ENCODE measurements at places on chromosomes 3 and 15. TPM values are rescaled to one million over a fixed set of nuclear protein-coding genes. Genes with fewer than 3 reads are reported as not detected.
A peak's percentile ranks its signal among the peaks of the same experiment; 100 is the strongest.

SI gene
- total RNA-seq = not detected

TM4SF4 gene
- total RNA-seq = 0.13 TPM

SLC24A5 gene
- total RNA-seq = not detected

HIGD1A gene
- total RNA-seq = 123 TPM

EXD1 gene
- not detected for total RNA-seq

GCNT3 gene
- total RNA-seq = 0.36 TPM

CHDH gene
- total RNA-seq = 3.1 TPM

GRCh38 chr3:16658925-16659793, 53.9 kb upstream of the DAZL start:
- no peak overlapping the region for H3K4me3 ChIP-seq
- no peak for DNase-seq
- no peak overlapping the region for H3K27ac ChIP-seq
- no peaks in the 10 kb centered on the region for H3K36me3 ChIP-seq

DNA sequence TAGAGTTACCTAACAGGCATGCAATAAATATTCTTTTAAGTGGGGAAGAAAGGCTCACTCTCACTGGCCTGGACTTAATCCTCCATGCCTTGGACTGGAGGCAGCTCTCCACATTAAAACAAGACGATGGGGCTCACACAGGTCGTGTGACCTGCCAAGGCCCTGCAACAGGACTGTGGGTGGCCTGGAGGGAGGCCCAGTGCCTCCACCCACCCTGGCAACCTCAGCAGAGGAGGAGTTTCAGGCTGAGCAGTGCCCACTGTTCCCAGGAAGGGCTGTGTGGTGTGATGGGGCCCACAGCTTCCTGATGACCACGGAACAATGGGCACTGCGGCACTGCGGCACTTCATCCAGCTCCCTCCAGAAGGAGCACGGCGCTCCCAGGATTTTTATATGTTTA, 5.5 kb downstream of the UROC1 start:
- no peak for DNase-seq
- H3K4me3 ChIP-seq = no peak overlapping the region
- no peaks in the 10 kb centered on the region for H3K36me3 ChIP-seq
- H3K4me1 ChIP-seq = no peaks in the 10 kb centered on the region
- no peaks in the 10 kb centered on the region for H3K27me3 ChIP-seq

DNA sequence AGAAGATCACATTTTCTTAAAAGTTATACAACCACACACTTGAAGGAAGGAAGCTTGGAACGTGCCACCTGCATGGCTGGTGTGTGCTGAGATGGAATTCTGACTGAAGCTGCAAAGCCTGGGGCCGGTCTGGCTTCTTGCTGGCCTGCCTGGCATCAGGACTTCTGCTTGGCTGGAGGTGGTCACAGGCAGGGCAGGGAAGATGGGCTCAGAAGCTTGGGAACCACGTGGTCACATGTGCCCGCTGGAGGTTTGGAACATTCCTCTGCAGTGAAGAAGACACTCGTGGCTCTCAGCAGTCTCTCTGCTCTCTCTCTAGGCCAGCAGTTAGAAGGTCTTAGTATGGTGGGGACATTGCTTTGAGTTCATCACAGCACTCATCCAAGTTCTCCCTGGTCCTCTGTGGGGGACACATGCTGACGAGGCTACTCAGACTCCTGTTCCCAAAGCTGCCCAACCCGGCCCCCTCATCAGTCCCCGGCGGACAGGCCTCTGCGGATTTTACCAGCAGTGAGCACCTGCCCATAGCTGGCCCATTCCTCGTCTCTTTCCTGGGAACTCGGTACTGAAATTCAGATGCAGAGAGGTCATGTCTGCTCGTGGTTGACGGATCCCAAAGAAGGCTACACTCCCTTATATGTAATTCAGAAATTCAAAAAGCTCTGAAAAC, 229.0 kb downstream of the ADAMTS17 start:
- H3K36me3 ChIP-seq = no peaks in the 10 kb centered on the region
- no peak overlapping the region for H3K4me3 ChIP-seq
- DNase-seq = no peak
- no peaks in the 10 kb centered on the region for H3K27me3 ChIP-seq
- H3K27ac ChIP-seq = no peak overlapping the region
- peaks cover 38% of the 10 kb centered on the region for H3K4me1 ChIP-seq

DNA sequence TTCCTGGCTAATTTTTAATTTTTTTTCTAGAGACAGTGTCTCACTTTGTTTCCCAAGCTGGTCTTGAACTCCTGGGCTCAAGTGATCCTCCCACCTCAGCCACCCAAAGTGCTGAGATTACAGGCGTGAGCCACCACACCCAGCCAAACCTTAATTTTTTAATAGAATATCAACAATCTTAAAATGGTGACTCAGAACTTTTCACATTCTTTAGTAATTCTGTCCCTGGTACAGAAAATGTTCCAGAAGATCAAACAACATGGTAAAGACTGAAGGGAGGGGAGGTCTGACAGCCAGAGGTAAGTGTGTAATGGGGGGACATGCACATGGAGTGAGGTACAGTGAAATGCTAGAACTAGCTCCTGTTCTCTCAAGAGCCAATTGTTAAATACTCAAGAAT, 38.2 kb downstream of the DNAH12 start:
- H3K36me3 ChIP-seq = no peaks in the 10 kb centered on the region
- no peak for DNase-seq
- no peak overlapping the region for H3K27ac ChIP-seq
- no peaks in the 10 kb centered on the region for H3K27me3 ChIP-seq
- H3K4me1 ChIP-seq = no peaks in the 10 kb centered on the region

- no peaks in the 10 kb centered on the region for H3K36me3 ChIP-seq
- H3K27ac ChIP-seq = no peak overlapping the region
- peaks cover 72% of the 10 kb centered on the region for H3K27me3 ChIP-seq
- H3K4me3 ChIP-seq = peak overlapping the region; percentile 37
Observed at GRCh38 chr3:198079771-198080520, 119.9 kb downstream of the LMLN start.

GRCh38 chr3:111194048-111194447, 122.4 kb downstream of the NECTIN3 start:
- H3K27me3 ChIP-seq = no peaks in the 10 kb centered on the region
- H3K4me3 ChIP-seq = no peak overlapping the region
- no peaks in the 10 kb centered on the region for H3K4me1 ChIP-seq
- H3K36me3 ChIP-seq = no peaks in the 10 kb centered on the region
- H3K27ac ChIP-seq = no peak overlapping the region

DNA sequence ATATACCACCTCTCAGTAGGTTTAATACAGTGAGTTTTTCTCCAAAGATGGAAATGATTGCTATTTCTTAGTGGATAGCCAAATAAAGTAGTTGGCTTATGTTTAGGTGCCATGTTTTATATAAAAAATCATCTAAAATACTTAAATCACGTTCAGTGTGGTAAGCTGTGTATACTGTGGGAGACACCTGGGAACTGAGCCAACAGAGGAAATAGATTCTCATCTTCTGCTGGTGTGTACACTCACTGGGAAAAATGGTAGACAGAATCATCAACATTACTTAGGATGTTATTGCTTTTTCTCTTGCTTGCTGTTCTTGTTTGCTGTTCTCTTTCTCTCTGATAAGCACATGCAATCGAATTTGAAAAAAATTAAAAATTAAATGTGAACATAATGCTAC, 112.6 kb upstream of the MB21D2 start:
- H3K27me3 ChIP-seq = no peaks in the 10 kb centered on the region
- H3K4me1 ChIP-seq = no peaks in the 10 kb centered on the region
- no peak overlapping the region for H3K27ac ChIP-seq
- no peak overlapping the region for H3K4me3 ChIP-seq
- no peaks in the 10 kb centered on the region for H3K36me3 ChIP-seq

- H3K27me3 ChIP-seq = no peaks in the 10 kb centered on the region
- DNase-seq = no peak
- H3K36me3 ChIP-seq = no peaks in the 10 kb centered on the region
- no peak overlapping the region for H3K4me3 ChIP-seq
Observed at GRCh38 chr3:12454076-12454815, 30.0 kb upstream of the TSEN2 start.

GRCh38 chr3:13308380-13308801, 111.7 kb downstream of the NUP210 start:
- H3K36me3 ChIP-seq = no peaks in the 10 kb centered on the region
- H3K27me3 ChIP-seq = no peaks in the 10 kb centered on the region
- H3K4me3 ChIP-seq = no peak overlapping the region

DNA sequence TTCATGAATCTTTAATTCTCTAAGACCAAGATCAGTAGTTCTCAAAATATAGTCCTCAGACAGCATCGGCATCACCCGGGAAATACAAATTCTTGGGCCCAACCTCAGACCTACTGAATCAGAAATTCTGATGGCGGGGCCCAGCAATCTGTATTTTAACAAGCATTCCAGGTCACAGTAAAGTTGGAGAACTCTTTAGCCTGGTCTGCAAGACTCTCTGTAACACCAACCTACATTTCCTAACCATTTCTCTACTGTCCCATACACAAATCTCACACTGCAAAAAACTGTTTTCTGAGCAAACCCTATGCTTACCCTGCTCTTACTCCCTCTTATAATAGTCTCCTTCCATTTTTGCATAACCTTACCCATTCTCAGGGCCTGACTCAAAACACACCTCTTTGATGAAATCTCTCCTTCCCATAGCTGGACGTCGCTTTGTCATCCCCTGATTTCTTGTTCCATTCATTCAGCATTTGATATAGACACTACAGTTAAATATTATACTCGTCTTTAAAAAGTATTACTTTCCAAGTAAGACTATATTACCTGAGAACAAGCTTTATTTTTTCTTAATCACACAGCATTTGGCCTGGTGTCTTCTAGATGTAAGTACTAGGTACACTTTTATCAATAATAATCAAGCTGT, 83.3 kb upstream of the MYO5C start:
- H3K4me1 ChIP-seq = peaks cover 4% of the 10 kb centered on the region
- no peak overlapping the region for H3K27ac ChIP-seq

- no peak overlapping the region for H3K27ac ChIP-seq
- no peaks in the 10 kb centered on the region for H3K4me1 ChIP-seq
- no peaks in the 10 kb centered on the region for H3K36me3 ChIP-seq
- H3K4me3 ChIP-seq = no peak overlapping the region
- no peaks in the 10 kb centered on the region for H3K27me3 ChIP-seq
Observed at GRCh38 chr3:115932807-115933206, 309.5 kb downstream of the GAP43 start.

DNA sequence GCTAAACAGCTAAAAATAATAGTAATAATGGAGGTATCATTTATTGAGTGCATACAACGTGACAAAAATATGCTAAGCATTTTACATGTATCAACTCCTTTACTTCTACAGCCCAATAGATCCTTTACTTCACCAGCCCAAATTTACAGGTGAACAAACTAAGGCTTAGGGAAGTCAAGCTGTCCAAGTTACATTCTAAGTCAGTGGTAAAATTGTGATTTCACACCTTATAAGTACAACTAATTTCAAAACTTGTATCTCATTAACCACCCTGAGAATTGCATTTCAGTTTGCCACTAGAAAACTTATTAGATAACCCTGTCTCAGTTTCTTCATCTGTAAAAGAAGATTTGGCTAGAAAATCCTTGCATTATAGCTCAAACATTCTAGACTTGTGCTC, 10.7 kb downstream of the SLC33A1 start:
- H3K27ac ChIP-seq = no peak overlapping the region
- H3K36me3 ChIP-seq = no peaks in the 10 kb centered on the region
- H3K27me3 ChIP-seq = no peaks in the 10 kb centered on the region
- DNase-seq = no peak
- peaks cover 8% of the 10 kb centered on the region for H3K4me1 ChIP-seq
- H3K4me3 ChIP-seq = no peak overlapping the region

DNA sequence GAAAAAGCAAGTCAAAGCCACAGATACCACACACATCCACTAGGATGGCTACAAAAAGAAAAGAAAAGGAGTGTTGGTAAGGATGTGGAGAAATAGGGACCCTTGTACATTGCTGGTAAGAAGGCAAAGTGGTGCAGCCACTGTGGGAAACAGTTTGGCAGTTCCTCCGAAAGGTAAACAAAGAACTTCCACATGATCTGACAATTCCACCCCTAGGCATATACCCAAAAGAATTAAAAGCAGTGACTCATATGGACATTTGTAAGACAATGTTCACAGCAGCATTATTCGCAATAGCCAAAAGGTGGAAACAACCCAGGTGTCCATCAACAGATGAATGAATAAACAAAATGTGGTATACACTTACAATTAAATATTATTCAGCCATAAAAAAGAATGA, 22.2 kb upstream of the GMPPB start:
- H3K4me3 ChIP-seq = no peak overlapping the region
- DNase-seq = no peak
- peaks cover 13% of the 10 kb centered on the region for H3K36me3 ChIP-seq

DNA sequence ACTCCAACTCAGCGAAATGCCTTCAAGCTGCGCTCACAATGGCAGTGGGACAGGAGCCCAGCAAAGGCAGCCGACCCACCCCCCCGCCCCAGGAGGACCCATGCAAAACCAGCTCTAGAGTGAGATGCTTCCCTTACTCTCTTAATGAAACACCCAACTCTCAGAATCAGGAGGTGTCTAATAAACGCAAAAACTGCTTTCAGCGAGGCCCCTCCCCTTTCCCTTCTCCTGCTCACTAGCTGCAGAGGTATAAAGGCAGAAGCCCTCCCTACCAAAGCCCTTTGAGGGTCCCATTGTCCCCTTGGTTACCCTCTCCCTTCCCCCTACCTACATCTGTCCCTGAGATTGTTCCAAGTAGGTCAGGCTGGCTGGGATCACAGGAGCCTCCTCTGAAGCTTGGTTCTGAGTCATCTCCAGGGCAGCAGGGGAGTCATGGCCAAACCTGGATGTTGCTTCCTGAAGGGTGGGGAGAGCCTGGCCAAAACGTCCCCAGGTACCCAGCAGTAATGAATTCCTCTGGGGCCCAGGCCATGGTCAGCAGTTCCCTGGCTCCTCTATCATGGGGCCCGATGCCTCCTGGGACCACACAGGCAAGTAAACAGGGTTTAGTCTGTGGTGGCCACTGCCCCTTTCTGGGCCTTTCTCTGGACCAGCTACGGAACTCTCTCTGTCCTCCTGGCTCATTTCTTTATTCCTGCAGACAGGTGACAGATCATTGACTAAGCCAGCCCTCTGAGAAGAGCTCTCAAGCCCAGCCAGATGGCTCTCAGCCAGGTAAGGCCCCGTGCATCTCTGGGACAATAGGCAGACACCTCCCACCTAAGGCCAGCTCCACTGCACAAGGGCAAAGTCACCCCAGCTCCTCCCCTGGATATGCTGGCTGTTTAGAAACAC, 8.6 kb downstream of the KLHL25 start:
- DNase-seq = peak; percentile 81
- no peaks in the 10 kb centered on the region for H3K36me3 ChIP-seq
- peaks cover 59% of the 10 kb centered on the region for H3K4me1 ChIP-seq
- no peaks in the 10 kb centered on the region for H3K27me3 ChIP-seq
- H3K27ac ChIP-seq = peak overlapping the region; percentile 97

Measured in gastrocnemius medialis (tissue), 4 donors.